Retina (tissue), 1 donor: ENCODE measurements at places on chromosomes 6 and 20.

DNA sequence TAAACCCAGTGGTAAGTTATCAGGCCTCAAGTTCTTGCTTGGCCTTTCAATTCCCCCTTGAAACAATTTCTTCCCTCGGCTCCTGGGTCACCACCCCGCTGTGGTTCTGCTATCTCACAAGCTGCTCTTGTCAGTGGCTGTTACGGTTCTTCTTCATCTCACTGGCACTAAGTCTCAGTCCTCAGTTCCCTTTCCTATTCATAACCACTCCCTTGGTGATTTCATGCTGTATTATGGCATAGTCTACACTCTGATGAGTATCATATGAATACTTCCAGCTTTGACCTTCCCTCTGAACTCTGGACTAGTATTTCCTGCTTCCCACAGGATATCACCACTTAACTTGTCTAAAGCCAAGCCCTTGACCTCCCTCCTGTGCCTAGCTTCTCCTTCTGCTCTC is 7.9 kb downstream of the TAAR1 start:
- DNase-seq = no peak

DNA sequence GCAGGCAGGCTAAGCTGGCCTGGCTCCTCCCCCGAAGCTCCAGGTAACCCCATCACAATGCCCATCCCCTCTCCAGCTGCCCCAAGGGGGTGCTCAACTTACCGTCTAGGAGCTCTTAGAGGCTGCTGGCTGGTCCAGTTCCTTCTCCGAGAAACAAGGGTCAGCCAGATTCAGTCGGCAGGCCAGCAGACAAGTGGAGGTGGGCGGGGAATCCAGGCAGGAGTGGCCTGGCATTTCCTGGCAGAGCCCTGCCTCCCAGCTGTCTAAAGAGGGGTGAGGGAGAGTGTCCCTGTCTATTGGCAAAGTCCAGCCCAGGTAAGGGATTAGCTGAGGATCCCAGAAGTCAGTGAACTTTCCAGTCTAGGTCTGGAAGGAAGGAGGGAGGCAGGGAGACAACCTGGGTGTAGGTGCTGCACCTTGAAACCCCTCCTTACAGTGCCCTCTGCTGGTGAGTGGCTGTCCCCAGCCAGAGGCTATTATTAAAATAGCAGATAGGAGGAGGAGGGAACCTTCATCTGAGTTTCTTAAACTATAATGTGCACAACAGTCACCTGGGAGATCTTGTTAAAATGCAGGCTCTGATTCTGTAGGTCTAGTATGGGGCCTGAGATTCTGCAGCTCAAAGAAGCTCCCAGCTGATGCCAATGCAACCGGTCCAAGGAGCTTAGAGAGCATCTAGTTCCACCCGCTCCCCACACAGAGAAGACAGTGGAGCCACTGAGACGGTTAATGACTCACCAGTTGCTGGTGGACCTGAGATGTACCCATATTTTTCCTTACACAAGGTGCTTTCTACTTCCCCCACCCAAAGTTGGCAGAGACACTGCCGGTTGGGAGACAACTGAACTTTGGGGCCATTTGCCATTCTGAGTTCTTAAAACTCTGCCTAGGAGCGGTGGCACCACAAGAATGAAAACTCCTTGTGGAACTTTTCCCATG is at the start of gene UNC5CL:
TSS of gene UNC5CL (minus strand) at position 162 of the 939 bp plus-strand sequence. CDS start 4,147 bp downstream, outside the sequence.
- no peak for DNase-seq

GRCh38 chr6:163291622-163292021 is 122.9 kb upstream of the QKI start:
- DNase-seq = no peak

GRCh38 chr6:106538145-106538544 is 91.2 kb downstream of the RTN4IP1 start:
- no peak for DNase-seq
